ENCODE measurements at places on chromosomes 12 and 14.
A peak's percentile ranks its signal among the peaks of the same experiment; 100 is the strongest.

GRCh38 chr12:69897744-69898143 is 72.7 kb downstream of the MYRFL start:
- DNase-seq: no peak

GRCh38 chr12:78177298-78177697 is 346.6 kb downstream of the NAV3 start:
- no peak for DNase-seq

- no peak for DNase-seq
These were observed 1.2 kb upstream of the DCAF11 start for GRCh38 chr14:24113379-24113800.

GRCh38 chr12:48220701-48221100 is 17.6 kb upstream of the OR10AD1 start:
- DNase-seq: no peak

DNA sequence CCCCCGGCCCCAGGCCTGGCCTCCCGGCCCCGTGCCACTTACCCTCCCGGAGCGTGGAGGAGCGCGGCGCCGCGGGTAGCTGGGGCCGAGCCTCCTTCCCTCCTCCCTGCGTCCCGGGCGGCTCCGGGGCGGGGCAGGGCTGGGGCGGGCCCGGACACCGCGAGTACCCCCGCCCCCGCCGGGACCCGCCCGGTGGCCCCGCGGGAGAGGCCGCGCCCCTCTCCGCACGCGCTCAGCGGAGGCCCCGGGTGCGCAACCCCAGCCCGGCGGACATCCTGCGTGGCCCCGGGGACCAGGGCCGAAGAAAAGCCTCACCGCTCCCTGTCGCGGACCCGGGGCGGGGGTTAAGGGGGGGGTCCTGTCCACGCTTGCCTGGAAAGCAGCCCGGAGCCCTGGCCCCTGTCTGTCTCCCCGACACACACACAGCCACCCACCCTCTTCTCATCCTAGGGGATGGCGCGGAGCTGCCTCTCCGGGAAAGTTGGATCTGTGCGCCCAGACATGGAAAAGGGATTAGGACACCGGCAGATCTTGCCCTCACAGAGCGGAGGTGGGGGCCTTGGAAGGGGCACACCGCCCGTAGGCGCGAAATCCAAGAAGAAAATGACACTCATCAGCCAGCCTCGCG is at the start of gene SYNE3:
SYNE3 (minus strand) TSS at position 97 of the 628 bp plus-strand sequence. CDS start 40,829 bp downstream, outside the sequence.
- DNase-seq: no peak

DNA sequence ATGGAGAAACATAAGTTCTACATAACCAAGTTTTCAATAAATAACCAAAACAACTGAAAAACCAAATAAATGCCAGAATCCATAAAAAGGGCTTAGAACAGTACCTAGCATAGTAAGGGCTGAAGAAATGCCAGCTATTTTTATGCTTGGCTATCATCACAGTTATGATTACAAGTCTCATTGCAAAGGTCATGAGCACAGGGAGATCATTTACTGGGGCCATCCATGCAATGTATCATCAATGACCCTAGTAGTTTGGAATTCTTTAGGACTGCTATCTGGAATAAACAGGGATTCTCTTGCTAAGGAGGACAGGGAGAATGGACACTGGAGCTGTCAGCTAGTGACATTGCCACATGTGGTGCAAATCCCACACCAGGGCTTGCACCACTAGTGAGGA is 92.5 kb upstream of the NAP1L1 start:
- no peak for DNase-seq

DNA sequence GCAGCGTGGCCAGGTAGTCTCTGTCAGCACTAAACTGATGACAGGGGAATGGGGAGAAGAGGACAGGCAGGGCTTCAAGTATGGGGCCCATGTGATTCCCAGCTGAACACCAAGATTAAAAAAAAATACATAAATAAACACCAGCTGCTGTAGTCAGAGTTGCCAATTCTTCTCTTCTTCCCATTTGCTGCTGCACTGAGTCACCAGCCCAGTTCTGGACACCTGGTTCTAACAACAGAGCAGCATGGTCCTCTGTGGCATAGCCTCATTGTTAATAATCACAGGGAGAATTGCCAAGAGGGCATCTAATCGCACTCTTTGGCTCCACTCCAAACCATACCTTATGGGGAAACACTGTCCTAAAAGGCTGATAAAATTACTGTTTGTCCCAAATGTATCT is 15.1 kb downstream of the PPM1H start:
- no peak for DNase-seq

GRCh38 chr12:12724421-12725085 is 7.4 kb downstream of the CDKN1B start:
- DNase-seq: peak; percentile 25

DNA sequence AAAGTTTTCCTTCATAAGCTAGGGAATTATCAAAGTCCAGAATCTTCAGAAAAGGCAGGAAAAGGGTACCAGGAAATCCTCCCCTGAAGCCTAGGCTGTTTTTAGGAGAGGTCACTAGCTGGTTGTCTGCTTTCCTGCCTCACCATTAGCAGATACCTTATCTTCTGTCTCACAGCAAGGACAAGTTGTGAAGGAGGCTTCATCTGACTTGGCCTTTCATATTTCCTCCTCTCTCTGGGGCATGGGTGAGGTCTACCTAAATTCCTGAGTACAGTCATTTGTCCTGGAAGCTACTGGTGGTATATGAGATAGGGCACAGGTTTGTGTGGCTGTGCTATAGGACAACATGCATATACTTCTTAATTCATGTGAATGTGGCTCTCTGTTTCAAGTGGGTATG is 2.3 kb downstream of the FOXJ2 start:
- no peak for DNase-seq

GRCh38 chr12:98238515-98239130 is 276.8 kb upstream of the TMPO start:
- peak; percentile 31 for DNase-seq

- DNase-seq: no peak
These were observed 2.4 kb downstream of the KRT73 start for GRCh38 chr12:52615912-52616311.

DNA sequence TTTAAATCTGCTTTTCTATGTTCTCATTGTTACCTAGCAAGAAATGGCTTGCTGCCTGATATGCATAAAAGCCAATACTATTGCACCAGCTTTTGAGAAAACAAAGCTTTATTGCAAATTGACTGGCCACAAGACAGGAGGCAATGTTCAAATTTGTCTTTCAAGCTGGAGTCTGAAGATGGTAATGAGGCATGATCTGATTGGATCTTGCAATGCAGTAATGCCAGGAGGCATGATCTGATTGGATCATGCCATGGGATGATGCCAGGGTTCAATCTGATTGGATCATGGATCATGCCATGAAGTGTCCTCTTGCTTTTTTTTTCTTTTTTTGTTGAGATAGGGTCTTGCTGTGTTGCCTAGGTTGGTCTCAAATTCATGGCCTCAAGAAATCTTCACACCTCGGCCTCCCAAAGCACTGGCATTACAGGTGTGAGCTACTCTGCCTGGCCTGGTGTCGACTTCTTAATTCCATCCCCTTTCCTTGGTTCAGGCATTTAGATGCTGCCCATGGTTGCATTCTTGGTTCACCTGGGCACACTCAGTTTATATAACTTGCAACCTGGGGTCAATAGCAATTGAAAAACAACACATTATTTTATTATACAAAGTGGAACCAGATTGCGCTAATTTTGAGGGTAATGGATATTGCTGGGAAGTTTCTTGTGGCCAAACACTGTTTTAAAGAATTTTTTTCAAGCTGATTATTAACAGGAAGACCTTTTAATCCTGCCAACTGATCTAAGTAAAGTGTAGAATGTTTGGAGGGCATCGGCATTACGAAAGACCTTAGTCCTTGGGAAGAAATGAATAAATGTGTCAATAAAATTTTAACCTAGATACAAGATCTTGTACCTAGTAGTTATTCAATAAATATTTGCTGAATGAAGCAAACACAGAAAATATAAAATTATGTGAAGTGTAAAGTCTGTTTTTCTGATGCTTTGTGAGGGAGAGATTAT is 38.8 kb downstream of the HSD17B6 start:
- no peak for DNase-seq

DNA sequence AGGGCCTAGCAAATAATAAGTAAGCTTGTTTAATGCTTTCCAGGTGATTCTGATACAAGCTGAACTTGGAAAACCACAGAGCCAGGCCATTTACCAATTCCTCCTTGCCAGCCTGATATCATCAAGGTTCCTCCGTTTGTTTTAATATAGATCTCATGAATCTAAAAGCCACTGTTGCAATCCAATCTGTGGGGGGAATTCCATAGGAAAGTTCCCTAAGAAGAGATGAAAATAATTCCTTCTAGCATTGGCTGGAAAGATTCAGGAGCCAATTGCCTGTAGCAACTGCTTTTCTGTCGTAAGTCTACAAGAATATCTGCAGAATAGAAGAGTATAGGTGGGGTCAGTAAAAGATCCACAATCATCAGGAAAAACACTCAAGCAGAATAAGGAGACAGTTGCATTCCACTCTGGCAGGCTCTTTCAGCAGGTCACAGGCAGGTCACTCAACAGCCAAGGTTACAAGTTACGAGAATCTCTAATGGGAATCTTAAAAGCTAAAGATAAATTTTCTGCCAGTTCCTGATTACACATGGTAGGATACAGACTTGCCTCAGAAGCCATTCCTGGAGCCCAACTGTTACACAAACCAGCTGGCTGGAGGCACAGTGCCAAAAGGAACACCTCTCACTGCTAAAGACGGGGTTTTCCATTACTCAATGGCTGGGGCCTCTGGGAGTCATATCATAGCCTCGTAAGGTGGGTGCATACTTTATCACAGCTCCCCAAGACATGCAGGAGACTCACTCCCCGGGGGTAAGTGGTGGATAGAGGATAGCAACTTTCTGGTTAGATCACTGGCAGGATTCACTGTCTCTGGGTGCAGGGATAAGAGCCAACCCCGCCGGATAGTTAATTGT is 43.6 kb downstream of the FGD6 start:
- DNase-seq: no peak

DNA sequence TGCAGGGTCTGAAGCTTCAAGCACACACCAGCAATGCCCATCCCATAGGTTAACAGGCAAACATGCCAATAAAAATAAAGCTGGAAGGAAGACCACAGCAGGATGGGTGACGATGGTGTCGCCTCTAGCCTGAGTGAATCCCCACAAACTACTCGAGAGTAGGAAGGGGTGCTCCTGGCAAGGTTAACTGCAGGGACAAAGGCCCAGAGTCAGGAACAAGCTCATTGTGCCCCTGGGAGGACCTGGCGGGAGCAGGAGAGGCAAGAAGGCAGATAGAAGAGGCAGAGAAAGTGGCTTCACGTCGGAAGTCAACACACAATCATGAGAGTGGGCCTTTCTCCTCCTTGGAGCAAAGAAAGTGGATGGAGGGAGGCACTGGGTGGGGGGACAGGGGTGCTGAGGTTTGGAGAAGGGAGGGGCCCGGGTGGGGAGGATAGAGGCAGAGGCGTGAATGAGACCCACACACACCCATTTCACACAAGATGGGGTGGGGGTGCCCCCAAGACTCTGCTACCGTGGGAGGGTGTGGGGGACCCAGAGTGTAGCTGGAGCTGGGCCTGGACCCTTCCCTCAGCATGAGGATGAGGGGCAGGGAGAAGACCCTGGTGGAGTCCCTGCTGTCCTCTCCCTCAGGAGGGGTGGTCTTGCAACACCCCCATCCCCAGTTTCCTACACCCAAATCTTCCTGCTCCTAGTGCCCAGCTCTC is 43.1 kb downstream of the DIO3 start:
- DNase-seq: no peak

- DNase-seq: no peak
These were observed 49.7 kb upstream of the SAV1 start for GRCh38 chr14:50717811-50718210.

DNA sequence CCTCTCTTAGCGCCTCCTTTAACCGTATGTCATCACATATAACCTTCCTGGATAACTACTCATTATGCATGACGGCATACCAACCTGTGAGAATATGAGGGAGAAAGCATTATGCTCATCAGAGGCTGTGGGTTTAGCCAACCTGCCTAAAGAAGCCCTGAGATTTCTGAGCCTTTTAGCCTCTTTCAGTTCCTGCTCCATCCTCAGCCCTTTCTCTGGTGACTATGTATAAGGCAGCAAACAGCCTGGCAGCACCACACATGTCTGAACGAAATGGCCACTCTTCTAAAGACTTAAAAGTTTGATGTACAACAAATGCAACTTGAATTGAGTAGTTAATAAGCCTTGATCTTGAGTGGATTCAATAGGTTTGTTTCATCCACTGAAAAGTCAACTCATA is 64.8 kb upstream of the SOX5 start:
- no peak for DNase-seq

GRCh38 chr12:70605976-70606375 is 31.3 kb downstream of the PTPRB start:
- DNase-seq: no peak

- DNase-seq: no peak
These were observed 382.5 kb upstream of the TMTC1 start for GRCh38 chr12:30166006-30166795.

DNA sequence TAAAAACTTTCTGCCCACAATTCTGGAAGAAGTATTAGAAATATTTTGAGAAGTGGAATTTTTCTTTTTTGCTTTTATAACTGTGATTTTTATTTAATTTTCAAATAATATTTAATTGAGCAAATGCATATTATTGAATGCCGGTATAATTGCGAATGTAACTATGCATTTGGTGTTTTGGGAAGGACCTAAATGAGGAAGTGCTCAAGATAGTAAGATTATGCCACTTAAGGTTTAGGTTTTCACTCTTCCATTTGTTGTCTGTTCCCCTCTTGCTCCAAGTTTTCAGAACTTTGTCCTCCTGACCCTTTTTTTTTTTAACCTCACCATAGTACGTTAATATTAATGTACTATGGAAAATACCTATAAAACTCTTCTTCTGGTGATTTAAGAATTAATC is 85.8 kb downstream of the KIAA0586 start:
- DNase-seq: no peak

- DNase-seq: no peak
These were observed 25.6 kb downstream of the KCNK13 start for GRCh38 chr14:90087433-90087832.

DNA sequence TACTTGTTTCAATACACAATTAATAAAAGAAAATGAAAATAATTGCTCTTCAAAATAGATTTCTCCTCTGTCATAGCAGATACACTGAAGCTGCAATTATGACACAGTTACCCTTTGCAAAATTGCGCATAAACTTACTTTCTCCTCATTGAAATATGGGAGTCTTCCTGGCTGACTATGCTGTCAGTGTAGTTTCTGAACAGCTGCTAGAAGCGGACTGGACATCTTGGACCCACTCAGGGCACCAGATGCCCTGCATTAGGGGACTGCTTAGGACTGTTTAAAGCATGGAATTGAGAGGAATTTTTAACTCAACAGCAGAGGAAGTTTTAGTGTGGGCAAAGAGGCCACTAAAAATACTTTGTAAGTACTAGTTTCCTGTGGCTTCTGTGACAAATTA is 454.9 kb downstream of the ATP23 start:
- no peak for DNase-seq

GRCh38 chr14:66827182-66827581 is 319.2 kb downstream of the GPHN start:
- no peak for DNase-seq

Data from kidney capillary endothelial cell (primary cell).